ENCODE measurements at places on chromosomes 7 and 10. TPM values are rescaled to one million over a fixed set of nuclear protein-coding genes. Genes with fewer than 3 reads are reported as not detected.

DNA sequence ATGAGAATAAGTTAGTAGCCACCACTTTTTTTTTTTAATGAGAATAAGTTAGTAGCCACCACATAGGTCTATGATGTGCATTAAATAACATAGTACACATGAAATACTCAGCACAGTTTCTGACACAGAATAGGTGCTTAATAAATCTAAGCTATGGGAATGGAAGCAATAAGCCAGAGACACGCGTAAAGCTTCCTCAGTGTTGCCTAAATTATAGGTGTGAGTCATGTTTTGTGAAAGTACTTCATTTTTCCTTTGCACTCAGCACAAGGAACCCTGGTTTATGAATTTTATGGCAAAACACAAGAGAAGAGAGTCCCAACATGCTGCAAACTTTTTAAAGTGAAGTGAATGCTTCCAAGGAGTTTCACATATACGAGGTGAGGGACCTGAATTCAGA lies 267.4 kb downstream of the RNLS start:
- DNase-seq = no peak

GRCh38 chr10:105855791-105856190 lies 1214.7 kb downstream of the SORCS3 start:
- no peak for DNase-seq

Gene FLNC
- 703 TPM for total RNA-seq

Gene GRM3
- not detected for total RNA-seq

GRCh38 chr7:128103498-128104107 lies 72.4 kb upstream of the LRRC4 start:
- no peak for DNase-seq

- peak; percentile 81 for DNase-seq
Observed at GRCh38 chr7:95199779-95200558, 124.4 kb downstream of the PON1 start.

DNA sequence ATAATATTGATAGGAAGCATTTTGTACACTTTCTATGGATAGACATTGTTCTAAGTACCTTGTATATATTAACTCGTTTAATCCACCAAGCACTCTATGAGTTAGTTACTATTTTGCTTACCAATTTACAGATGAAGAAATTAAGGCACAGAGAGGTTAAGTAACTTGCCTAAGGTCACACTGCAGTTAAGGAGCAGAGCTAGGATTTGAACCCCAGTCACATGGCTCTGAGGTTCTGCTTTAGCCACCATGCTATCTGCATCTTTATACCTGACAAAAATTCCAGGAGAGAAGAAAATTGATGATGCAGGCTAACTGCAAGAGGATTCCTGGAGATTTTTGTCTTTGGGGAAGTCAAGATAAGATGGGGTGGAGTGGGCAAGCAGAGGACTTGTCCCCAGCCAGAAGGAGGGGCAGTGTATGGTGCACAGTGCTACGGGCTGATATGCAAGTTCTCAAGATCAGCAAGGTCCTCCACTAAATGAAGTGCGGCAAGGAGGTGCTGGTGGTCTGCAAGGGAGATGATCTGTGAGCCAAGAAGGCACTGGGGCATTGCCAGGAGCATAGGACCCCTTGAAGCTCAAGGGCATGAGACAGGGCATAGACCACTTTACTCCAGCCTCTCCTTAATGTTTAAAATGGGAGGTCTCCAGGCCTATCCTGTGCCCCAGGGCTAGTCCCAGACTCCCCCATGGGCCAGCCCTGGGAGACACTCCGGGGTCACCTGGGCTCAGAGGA lies 430.6 kb downstream of the RPS24 start:
- DNase-seq = no peak

- peak; percentile 67 for DNase-seq
Observed at GRCh38 chr7:134632937-134633540, 13.6 kb upstream of the BPGM start.

DNA sequence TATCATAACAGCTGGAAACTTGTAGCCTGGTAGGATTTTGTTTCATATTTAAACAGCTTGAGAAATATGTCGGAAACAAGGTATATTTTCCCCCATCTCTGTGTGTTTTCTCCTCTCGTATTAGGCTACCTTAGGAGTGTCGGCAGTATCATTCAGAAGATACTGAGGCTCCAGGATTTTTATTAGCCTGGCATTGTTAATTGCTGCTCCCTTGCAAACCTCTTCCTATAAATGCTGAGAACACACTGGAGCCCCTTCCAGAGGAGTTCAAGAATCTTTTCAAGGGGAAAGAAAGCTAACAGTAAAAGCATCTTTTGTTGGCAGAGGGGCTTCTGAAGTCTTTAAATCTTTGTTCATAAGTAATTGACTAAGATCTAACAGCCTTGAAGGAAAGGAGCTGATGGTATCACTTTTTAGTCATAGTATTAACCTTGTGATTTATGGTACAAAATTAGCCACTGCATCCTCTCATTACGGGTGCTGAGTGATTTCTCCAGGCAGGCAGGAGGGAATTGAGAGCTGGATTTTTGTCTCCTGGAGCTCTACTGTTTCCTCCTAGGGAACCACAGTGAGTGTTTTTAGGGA lies 998.7 kb downstream of the LRMDA start:
- peak; percentile 45 for DNase-seq

DNA sequence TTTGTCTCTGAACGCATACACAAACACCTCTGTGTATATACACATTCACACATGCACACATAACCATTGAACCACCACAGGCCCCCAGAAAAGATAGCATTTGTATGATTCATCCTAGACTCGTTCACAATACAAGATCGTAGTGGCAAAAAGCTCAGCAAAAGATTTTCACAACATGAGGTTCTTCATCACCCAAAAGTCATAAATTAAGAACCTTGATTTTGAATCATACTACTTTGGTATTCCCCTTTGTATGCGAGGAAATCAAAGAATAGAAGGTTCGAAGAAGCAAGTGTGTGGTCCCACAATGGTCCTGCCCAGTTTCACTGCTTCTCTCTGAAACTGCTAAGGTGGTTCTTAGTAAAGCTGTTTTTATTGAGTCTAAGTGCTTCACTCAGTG lies 200.7 kb downstream of the CELF2 start:
- DNase-seq = no peak

Gene ZNF736
- total RNA-seq = 7.6 TPM

Gene MRPL32
- total RNA-seq = 89.7 TPM

DNA sequence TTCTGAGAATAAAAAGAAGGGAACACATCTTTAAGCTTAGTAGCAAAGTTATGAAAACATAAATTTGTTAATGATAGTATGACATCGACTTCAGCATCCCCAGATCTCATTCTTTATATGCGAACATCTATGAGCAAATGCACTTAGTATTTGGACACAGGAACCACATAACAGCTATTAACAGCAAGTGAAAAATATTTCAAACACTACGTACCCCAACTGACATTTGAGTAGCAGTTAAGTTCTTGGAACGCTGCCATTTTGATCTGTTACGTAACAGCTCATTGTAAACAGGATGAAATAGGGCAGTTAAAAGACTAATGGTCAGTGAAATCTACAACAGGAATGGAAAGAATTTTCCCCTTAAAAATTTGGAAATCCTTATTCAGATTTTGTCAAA lies 428.9 kb downstream of the TNS3 start:
- DNase-seq = peak; percentile 92

Gene TBXAS1
- total RNA-seq = 0.21 TPM

GRCh38 chr10:118246332-118247295 lies 95.5 kb downstream of the FAM204A start:
- no peak for DNase-seq

DNA sequence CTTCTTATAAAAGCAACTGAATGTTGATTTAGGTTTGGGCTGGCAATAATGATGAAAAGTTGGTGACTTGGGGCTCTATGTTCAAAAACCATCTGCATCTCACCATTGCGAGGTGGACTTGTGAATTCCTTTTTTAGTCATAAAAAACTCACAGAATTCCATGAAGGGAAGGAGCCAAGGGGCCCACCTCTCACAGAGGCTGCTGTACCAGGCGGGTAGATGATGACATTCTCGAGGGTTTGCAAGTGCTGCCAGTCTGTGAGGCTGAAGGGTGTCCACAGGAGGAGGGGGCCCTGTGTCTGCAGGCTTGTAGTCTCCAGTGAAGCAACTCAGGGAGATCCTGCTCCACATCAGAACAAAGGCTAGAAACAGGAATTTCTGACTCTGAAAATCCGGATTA lies 195.5 kb upstream of the ZNF32 start:
- peak; percentile 56 for DNase-seq

DNA sequence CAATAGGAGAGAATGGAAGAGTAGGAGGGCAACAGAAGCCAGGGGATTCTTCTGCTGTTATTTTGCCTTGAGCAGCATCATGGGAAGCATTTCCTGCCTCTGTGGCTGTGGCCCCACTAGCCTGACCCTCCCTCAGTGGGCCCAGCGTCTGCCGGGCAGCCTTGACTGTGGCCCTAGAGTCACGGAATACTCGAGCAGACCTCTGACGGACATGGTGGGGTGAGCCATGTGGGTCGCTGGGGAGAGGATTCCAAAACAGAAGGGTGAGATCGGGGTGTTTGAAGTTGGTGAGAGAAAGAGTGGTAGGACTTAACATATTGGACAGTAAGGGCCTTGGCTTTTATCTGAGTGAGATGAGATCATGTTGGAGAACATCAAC lies 8.3 kb upstream of the PRKAG2 start:
- no peak for DNase-seq

Gene TSPAN12
- total RNA-seq = 13.8 TPM

Gene GNG11
- total RNA-seq = 16.8 TPM

Gene GDF2
- total RNA-seq = not detected

Gene MSS51
- total RNA-seq = 8.1 TPM

DNA sequence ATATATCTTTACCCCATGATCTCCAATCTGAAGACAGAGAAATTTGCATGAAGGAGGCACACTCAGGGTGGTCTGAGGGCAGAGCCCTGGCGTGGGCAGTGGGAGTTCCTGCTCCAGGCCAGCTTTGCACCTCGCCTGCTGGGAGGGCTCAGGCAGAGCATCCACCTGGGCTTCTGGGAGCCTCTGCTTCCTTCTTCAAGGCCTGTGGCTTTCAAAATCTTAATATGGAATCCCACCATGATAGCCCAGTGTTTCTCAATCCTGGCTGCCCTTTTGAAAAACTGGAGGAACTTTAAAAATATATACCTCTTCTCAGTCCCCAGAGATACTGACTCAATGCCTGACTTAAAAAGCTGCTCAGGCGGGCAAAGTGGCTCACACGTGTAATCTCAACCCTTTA lies 36.7 kb upstream of the PSAP start:
- no peak for DNase-seq

Gene GPR15LG
- not detected for total RNA-seq

- DNase-seq = peak; percentile 49
Observed at GRCh38 chr10:30992681-30993080, 39.0 kb downstream of the ZNF438 start.

- no peak for DNase-seq
Observed at GRCh38 chr10:97065128-97065527, 120.6 kb downstream of the SLIT1 start.

DNA sequence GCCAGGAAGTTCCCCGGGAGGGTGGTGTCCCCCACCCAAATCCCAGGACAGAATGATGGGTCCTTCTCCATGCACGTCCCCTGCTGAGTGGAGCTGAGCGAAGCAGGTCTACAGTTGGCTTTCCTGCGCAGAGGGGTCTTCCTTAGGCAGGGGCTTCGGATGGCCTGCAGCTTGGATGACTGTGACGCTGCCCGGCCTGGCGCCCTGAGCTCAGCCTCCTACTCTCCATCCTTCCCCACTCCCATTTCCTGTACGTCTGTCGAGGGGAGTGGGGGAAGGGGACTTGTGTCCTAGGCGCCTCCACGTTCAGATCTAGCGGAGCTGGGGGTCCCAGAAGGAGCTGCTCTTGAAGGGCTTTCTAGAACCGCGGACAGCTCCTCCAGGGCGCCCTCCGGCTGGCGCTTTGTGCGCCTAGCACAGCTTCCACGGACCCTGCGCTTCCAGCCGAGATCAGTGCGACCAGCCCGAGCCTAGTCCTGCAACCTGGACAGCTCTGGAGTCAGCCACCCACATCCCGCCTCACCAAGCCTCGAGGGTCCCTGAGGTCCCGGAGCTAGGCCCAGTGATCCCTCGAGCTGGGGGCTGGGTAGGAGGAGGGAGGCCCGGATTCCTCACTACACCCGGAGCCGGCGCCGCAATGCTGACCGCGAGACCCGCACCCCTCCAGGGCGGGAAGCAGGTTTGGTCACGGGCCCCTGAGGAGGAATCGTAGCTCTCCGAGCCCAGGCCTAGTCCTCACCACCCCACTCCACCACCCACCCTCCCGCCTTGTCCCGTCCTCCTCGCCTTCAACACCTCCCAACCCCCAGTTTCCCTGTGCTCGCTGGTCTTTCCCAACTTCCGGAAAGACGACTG lies 1.9 kb downstream of the GRID1 start:
- DNase-seq = no peak

GRCh38 chr7:22181663-22182062 lies 175.3 kb downstream of the RAPGEF5 start:
- DNase-seq = no peak

Gene PCGF5
- 33.5 TPM for total RNA-seq

GRCh38 chr10:23314835-23315239 lies 29.8 kb downstream of the C10orf67 start:
- peak; percentile 84 for DNase-seq

Gene NPTX2
- total RNA-seq = 121 TPM

DNA sequence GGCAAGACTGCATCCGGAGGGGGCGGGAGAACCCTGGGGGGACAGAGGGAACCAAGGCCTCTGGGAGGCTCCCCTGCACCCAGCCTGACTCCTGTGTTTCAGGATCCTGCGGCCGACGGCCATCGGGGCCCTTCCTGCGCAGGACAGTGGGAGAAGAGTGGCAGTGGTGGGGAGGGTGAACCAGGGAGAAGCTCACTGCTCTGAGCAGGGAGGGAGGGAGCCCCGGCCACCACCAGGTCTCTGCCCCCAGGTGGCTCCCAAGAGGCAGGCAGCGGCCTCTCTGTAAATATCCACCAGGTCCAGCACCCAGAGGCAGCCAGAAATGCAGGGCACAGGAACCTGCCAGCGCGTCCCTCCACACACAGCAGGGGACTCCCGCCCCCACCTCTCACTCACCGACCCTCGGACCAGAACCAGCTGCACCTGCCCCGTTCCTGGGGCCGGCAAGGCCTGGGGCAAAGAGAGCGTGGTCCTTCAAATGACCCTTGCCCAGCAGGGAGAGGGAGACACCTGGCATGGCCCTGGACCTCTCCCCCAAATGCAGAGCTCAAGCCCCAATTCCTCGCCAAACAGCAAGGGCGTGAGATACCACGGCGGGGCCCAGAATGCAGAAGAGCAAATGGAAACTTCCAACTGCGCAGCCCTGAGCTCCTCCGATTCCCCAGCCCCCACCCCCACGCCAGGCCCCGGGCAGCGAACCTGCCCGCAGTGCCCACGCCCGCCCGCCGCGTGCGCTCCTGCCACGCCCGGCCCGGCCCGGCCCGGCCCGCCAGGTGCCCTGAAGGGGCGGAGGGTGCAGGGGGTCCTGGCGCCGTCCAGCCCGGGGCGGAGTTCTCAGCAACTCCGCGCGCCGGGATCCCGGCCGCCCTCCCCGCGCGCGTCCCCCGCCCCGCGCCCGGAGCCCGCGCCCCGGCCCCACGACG lies 805 bp downstream of the RASGEF1A start:
- no peak for DNase-seq

Data from myocyte (in vitro differentiated cells).